ENCODE measurements at places on chromosomes 7 and 10.

GRCh38 chr7:87543623-87544022 is 57.1 kb downstream of the ABCB1 start:
- no peak for DNase-seq

- no peak for DNase-seq
Measured at GRCh38 chr7:94178230-94178629, 174.1 kb upstream of the BET1 start.

- DNase-seq = no peak
Measured at GRCh38 chr10:17316488-17317170, 88.6 kb downstream of the VIM start.

DNA sequence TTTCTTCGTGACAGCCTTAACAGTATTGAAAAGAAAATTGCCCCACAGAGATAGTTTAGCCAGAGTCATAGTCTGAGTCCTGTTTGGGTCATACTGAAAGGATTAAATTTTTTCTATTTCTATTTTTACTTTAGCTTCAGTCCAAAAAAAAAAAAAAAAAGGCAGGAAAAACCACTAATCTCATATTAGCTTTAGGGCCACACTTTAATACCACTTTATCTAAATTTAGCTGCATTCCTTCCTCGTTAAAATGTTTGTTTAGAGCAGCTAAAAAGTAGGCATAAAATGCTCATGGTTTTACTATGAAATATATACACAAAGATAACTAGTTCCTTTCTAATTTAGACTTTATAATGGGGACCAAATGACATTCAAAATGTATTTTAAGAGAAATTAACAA is 216.5 kb upstream of the TMEM196 start:
- DNase-seq = no peak

DNA sequence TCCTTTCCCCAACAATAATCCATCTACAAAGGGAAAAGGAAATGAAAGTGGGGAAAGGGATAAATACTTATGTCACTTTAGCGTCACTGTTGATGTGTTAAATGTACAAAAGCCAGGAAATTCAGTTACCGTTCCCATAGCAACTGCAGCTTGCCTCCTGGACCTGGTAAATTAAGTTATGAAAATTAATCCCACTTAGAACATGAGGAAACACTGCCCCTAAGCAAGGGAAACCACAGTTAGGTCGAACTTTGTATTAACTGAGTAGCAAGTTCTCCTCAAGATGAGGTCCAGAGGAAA is 338.2 kb upstream of the AOAH start:
- no peak for DNase-seq

DNA sequence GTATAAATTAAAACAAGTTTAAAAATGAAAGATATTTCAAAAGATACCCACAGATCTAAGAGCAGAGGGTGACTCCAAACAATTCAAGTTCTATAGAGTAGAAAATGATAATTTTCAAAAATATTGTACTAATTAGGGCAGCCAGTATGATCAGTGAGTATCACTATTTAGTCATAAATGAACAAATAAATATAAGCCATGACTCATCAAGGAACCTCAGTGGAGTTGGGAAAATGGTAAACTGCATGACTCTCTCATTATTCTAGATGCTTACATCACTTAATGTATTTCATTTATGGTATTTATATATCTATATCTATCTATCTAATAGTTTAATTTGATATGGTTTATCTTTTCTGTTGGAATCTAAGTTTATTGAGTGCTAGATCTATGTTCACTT is 94.3 kb downstream of the THSD7A start:
- DNase-seq = no peak

DNA sequence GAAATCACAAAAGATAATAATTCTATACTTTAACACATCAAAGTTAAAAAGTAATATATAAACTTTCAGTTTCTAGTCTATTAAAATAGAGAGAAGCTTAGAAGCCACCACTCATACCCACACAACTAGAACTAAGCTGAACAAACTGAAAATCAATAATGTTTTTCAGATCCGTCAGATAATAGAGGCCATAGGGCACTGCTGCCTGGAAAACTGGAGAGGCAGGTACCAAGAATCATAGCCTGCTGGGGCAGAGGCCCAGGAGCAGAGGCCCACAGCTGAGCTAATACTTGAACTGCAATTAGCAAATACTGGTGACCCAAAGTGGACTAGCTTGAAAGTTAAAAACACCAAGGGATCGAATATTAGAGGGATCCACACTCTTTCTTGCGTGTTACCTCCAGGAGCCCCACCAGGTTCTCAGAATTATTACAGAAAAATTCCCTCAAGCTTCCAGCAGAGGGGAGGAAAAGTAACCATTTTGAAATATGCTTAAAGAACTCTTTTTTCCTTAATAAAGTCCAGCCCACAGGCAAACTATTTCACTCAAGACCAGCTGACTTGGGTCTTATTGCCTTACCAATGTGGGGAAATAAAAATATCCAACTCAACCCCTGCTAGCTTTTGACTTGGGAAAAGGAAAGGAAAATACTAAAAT is 774.1 kb upstream of the IGFBP3 start:
- DNase-seq = no peak

- no peak for DNase-seq
Measured at GRCh38 chr10:106158241-106158640, 1006.3 kb downstream of the SORCS1 start.

DNA sequence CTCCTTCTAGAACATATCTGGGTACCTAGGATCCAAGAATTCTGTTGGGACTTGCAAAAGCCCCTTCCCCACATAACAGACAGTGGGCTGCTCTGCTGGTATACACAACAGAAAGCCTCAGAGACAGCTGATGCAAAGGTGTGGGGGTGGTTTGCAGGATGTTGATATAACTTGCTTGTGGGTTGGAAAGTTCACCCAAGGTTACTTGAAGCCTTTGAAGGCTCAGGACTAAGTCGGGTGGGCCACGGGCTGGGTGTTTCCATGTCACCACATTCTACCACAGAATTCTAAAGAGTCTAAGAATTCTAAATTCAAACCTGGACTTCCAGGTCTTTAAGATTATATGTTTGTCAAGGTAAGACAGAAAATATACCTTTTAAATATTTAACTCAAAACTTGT is 7.4 kb upstream of the NRCAM start:
- no peak for DNase-seq

DNA sequence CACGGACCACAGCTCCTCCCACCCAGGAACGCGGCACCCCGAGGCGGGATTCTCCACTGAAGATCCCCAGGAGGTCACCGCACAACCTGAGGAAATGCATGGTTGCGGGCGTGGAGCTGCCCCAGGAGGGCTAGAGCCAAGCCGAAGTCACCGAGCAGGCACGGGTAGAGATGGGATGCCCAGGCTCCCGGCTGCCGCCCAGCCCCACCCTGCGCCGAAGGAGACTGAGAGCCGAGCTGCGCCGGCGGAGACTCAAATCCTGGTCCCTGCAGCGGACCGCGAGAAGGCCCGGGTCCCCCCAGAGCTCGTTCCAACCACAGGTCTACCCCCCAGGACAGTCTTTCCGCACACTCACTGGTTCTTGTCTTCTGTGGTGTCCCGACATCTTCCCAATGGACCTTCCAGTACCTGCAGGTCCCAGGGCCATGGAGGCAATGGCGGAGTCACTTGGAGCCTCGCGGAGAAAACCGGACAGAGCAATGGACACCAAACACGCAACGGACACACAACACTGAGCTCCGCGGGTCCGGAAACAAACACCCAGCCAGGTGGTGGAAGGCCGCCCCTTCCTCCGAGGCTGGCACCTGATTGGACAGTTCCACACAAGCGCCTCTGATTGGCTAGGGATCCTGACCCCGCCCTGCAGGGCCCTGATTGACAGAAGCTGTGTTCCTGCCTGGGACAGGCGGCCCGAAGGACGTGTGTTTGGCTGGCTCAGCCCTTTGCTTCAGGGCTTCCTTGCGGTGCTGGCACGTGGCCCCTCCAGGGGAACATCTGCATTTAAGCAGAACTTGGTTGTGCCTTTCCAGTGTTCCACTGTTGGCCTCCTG is 331.9 kb upstream of the NUPR2 start:
- DNase-seq = no peak
